ENCODE measurements at places on chromosomes 13 and 19.

DNA sequence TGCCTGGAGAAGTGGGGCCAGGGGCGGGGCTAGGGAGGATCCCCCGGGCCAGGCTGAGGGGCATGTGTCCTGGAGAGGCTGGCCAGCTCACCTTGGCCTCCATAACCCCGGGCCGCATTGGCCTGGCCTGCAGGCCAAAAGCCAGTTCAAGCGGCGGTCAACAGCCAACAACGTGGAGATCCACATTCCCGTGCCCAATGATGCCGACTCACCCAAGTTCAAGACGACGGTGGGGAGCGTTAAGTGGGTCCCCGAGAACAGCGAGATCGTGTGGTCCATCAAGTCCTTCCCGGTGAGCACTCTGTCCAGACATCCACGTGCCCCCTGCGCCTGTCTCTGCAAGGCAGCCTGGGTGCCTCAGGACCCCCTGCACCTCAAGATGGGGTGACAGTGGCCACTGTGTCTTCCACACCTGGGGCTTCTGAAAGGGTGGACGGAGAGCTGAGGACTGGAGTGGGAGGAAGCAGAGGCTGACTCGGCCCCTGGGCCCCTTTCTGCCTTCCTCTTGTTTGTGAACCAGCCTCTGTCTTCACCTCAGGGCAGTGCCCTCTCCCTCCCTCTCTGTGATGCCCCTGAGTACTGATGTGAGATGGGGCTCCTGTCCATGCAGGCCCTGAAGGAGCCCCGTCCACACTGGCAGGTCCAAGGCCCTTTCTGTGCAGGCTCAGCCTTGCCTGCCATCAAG lies 31.1 kb downstream of the AP1M1 start:
- DNase-seq: no peak
- no peak overlapping the region for H3K4me3 ChIP-seq
- no peak overlapping the region for H3K27ac ChIP-seq

- H3K4me3 ChIP-seq: no peak overlapping the region
- no peak for DNase-seq
- H3K27ac ChIP-seq: no peak overlapping the region
- H3K36me3 ChIP-seq: no peaks in the 10 kb centered on the region
- 0 out of 2 replicates have a peak, but pooled peaks cover 4% of the 10 kb centered on the region for H3K4me1 ChIP-seq
These were observed 86.6 kb upstream of the POSTN start for GRCh38 chr13:37685206-37685605.

DNA sequence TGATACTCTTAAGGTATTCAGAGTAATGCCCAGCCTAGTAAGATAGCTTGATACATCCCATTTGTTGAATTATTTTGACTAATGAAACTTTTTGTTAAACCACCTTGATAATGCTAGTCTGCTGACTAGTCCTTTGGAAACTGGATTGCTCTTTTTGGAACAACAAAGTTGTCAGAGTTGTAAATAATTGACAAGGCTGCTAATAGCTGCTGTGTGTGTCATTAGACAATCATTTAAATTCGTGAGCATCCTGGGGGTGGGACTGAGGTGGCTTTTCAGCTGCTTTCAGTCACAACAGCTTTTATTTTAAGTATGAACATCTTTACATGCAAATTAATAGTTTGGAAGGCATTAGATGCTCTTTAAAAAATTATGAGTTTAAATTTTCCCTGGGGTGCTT lies 153.5 kb downstream of the HS6ST3 start:
- H3K27me3 ChIP-seq: no peaks in the 10 kb centered on the region
- no peak for DNase-seq
- no peak overlapping the region for H3K27ac ChIP-seq
- H3K4me1 ChIP-seq: peaks cover 13% of the 10 kb centered on the region
- H3K4me3 ChIP-seq: no peak overlapping the region
- H3K36me3 ChIP-seq: no peaks in the 10 kb centered on the region

GRCh38 chr13:44237881-44238421 lies 135.7 kb upstream of the SERP2 start:
- no peak overlapping the region for H3K27ac ChIP-seq
- no peaks in the 10 kb centered on the region for H3K4me1 ChIP-seq

Data from GM23338 (cell line).